Cerebellar nuclear complex (tissue), 1 donor: ENCODE measurements at places on chromosomes 11 and 22.

DNA sequence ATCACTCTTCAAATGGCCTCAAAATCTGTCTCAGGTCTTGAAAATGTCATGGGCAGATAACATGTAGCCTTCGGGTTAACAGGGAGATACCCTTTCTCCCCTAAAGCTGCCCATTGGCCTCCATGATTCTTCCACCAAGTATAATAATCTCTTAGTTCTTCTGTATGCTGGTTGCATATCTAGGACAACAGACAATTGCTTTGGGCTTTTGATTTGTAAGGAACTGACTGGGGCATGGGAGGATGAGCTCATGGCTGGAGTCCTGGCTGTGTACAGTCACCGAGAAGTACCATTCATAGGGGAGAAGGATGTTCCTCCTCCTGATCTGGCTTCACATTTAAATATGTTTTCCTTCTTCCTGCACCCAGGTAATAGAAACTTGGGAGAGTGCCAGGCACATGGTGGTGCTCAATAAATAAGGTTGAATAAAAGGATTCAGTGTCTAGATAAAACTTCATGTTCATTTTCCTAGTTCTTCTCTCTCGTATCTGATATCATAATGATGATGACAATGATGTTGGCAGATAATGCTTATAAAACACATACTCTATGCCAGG lies 2.8 kb upstream of the AMPD3 start:
- no peak for DNase-seq

- DNase-seq = no peak
These were observed 222.8 kb downstream of the CEP164 start for GRCh38 chr11:117550466-117550865.

GRCh38 chr22:19738664-19739447 lies 15.5 kb downstream of the GP1BB start:
- DNase-seq = no peak

- DNase-seq = no peak
These were observed 5.6 kb downstream of the LIPT2 start for GRCh38 chr11:74487875-74488274.

DNA sequence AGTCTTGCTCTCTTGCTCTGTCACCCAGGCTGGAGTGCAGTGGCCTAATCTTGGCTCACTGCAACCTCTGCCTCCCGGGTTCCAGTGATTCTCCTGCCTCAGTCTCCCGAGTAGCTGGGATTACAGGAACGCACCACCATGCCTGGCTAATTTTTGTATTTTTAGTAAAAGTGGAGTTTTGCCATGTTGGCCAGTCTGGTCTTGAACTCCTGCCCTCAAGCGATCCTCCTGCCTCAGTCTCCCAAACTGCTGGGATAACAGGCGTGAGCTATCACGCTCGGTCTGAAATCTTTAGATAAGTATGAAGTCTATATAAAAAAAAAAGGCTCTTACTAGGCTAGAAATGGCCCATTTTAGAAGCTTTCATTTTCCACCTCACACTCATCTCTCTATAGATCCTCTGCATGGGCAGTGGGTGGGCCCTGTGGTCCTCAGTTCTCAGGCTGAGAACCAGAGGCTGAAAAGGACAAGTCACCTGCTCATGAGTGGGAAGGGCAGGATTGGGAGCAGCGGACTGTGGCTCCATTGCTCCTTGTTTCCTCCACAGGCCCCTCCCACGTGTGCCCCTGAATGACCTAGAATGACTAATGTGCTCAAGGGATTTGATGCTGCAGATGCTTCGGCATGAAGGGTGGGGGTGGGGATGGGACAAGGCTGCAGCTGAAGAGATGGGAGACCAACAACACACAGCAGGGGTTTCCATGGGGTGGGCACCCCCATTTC lies 19.8 kb upstream of the PRAME start:
- DNase-seq = no peak

DNA sequence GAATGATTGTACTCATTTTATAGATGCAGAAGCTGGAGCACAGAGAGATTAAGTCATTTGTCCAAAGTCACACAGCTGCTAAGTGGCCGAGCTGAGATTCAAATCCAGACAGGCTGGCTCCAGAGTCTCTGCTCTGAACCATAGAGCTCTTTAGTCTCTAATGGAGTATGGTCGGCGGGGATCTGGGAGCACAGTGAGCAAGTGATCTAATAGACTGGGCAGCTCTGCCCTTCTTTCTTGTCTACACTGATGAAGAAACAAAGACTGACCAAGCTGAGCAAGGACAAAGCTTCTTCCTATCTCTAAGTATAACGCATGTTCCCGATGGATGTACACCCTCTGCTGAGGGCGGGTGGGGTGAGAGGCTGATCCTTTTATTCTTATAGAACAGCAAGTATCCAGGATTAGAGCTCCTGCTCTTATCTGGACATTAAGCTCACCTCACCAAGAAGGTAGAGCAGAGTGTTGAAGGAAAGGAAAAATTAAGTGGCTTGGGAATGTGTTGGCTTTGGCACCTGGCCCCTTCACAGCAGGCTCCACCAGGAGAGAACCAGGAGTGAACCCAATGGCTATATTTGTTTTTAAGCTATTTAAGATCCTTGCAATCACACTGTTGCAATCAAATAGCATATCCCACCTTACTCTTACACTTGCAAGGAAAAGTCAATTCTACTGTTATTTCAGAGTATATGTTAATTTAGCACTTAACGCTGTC lies 68.7 kb downstream of the ETS1 start:
- DNase-seq = no peak

- DNase-seq = no peak
These were observed 140.8 kb downstream of the CCDC81 start for GRCh38 chr11:86515297-86516094.

GRCh38 chr22:19644314-19645223 lies 69.7 kb upstream of the SEPTIN5 start:
- no peak for DNase-seq
